ENCODE measurements at places on chromosomes 11 and 22.

DNA sequence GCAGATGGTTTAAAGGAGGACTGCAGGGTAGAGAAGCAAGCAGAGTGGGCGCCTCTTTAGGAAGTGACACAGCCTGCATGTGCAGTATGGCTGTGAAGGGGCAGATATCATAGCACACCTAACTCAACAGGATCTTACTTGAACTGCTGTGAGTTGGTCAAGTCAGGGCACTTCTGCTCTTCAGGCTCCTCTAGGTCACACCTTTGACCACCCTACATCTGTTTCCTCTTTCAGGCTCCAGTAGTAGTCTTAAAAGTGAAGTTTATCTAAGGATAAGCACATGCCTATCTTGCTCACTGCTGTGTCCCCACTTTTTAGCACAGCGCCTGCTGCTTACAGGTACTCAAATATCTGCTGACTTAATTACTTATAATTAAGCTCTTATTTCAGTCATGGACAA, 6.5 kb downstream of the MRPL16 start:
- DNase-seq, result no peak

DNA sequence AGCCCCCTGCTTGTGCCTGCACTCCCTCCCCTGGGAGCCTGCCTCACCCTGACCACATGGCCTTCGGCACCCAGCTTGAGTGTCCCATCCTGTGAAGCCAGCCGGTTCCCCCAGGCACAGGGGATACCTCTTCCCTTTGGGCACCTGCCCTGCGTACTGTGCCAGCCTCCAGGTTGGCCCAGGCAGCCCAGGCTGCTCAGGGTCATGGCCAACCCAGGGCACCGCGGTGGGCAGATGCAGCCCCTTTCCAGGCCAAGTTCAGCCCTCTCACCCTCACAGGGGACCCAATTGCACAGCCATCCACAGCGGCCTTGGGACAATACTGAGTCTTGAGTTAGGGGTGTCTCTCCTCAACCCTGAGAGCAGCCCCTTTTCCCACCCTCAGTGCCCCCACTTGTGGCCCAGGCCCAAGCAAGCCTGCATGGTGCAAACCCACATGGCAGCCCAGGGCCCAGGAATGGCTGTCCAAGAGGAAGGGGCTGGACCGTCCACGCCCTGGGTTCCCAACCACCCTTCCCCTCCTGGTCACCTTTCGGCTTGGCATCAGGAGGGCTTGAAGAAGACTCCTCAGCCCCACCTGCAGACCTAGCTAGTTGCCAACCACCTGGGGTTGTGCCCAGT, 87.7 kb downstream of the CDKN1C start:
- no peak for DNase-seq

DNA sequence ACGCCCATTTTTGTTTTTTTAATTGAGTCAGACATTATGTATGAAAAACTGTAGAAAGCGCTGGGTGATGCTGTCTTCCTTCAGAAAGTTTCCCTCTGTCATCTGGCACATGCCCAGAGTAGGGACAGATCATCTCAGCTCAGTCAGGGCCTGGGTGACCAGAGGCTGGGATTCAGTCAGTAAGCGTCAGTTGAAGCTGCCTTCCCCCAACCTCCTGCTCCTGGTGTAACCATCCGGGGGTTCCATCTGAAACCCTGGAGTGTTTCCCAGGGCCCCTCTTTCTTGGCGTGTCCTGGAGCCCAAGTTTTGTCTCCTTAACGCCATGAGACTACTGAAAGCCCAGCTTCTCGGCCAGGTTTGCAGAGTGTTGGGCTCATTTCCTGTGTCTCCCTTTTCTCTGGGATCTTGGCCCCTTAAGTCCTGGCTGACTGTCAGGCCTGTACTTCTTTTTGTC, 10.7 kb downstream of the PPFIA1 start:
- no peak for DNase-seq

DNA sequence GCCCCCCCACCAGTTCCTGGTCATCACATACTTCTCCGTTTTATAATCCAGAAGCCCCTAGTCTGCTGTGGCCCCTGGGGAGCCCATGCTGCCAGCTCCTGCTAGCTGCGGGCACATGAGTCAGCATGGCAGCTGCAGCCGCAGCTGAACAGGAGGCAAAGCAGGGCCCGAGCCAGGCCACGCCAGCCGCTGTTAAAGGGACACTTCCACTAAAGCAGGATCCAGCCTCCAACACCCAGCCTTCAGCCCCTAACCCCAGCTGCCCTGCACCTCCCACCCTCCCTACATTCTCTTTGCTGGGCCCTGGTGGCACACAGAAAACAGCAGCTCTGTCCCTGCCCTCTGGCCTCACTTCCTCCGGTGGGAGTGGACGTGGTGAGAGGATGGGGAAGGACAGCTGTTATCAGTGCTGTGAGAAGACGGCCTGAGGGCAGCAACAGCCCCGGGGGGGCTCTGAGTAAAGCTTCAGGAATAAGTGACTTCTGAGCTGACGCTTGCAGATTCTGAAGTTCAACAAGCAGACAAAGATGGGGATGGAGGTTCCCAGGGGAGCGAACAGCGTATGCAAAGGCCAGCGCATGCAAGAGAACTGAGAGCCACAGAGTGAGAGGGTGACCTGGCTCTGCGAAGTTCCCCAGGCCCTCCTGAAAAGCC, 688 bp upstream of the LRRC74B start:
- no peak for DNase-seq

DNA sequence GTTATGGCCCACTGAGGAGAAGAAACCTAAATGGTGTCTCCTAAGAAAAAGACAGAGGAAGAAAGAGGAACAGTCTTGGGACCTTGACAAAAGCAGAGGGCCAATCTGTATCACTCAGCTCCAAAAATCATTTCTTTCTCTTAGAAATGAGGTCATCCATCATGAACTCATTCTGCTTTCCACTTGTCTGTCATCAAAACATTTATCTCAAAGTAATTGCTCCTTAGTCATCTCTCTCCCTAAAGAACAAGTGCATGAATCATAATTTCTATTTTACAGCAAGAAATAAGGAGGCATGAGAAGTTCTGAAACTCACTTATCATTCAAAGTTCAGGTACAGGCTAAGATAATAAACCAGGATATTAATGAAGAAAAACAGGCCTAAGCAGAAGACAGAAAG, 375.6 kb downstream of the KCNA4 start:
- no peak for DNase-seq

DNA sequence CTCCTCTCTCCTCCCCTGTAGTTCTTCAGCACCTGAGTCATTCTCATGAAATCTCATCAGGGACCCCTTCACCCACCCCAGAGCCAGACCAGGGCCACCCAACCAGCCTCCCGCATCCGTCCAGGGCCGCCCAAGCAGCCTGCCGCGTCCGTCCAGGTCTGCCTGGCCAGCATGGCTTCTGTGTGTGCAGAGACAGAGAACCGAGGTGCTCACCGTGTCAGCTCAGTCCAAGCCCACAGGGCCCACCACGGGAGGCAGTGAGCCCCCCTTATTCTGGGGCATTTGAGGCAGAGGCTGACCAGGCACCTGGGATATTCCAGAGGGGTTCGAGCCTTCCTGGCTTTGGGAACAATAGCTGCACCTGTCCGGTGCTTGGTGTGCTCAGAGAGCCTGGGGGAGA, 1117.3 kb downstream of the BRD1 start:
- no peak for DNase-seq

GRCh38 chr11:100003985-100004384, 683.1 kb upstream of the ARHGAP42 start:
- DNase-seq, result no peak

DNA sequence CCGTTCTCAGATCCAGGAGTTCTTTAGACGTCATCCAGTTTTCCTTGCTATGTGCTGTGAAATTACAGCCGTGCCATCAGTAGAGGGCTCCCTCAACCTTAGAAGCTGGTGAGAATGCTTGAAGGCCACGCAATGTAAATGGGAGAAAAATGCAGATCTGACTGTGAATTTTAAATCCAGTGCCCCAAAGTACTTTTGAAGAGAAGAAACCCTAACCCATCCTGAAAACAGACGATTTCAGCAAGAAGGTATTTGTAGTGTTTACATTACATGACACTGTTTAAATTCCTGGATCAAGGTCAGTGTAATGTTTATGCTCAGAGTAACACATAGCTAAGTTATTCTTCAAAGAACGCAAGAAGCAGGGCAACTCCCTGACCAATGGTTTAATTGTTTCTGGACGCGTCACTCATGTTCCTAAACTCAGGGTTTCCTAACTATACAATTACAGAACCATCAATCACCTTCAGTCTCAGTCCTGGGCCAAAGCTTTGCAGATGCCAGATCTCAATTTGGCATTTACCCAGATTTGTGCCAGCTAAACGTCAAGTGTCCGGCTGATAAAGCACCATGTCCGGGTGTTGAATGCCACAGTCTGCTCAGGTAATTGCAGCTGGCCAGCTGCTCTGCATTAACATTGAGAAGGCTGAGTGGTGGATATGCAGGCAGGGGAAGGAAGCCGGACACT, 38.2 kb downstream of the ADAMTS8 start:
- DNase-seq, result no peak

DNA sequence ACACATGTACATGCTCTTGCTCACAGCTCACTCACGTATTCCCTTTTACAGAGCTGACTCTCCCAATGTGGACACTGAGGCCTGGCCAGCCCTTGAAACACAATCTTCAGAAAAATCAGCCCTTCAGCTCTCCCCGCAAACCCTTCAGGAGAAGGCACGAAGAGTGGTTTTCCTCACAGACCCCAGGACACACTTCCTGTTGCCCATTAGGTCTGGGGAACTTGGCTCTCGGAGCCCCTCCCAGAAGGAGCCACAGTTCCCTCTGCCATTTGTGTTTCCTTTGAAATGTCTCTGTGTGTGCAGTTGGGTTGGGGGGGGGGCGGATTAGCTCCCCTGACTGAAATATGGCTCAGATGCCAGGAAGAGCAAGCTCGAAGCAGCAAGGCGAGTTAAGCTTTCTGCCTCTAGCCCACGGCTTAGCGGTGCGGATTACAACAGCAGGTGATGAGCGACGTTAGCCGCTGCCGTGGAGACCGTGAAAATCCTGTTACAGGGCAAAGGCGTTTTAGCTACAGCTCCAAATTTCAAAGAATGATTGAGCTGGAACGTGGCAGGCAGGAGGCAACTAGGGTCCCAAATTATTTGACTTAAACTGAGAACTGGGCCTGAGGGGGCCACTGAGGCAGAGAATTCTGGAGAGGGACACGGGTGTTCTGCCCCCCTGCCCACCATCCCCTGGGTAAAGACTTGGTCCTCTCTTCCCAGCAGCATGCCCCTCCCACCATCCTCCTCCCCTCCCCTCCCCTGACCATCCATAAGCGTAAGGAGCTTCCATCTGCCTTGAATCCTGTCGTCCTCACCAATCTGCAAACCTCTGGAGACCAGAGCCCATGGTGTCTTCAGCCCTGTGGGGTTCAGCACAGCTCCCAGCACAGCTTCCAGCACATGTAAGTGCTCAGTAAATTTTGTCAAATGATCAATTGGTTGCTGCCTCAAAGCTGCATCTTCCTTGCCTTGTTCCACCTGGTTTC, 598.6 kb downstream of the BUD13 start:
- no peak for DNase-seq

DNA sequence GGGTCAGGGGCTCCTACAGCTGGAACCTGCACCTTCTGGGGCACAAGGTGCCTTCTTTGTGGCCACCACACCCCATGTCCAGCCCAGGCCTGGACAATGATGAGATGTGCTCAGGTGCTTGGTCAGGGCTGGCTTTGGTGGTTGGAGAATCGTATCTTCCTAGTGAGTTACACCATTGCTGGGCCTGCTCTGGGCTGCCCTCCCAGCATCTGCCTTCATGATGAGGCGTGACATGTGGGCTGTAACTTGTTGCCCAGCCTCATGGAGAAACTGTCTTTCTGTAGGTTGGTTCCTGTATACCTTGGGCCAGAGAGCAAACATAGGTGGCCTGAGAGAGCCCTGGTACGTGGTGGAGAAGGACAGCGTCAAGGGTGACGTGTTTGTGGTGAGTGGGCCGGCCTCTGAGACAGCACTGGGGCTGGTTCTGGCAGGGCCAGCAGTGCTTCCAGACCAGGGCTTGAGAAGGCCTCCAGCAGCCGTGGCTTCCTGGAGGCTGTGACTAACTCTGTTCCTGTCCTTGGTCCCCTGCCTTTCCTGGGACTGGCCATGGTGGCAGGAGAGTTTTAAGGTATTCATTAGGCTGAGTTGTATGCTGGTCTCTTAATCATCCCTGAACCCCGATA, 18.1 kb downstream of the TRMU start:
- no peak for DNase-seq

DNA sequence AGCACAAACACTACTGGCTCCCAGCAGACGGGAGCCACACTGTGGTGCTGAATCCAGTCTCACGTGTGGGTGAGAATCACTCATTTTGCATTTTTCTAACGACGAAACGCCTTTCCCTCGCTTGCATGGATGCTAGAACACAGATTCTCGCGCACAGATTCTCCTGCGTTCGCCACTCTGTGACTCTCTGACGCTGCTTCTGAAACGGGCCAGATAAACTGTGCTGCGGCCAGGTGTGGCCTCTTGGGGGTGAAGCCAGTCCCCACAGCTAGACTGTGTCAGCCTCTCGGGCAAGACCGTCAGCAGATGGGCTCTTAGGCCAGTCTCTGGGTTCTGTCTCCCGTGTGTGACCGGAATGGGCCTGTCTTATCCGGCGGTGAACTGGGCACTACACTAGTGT, 44.6 kb downstream of the TRMU start:
- DNase-seq, result no peak

DNA sequence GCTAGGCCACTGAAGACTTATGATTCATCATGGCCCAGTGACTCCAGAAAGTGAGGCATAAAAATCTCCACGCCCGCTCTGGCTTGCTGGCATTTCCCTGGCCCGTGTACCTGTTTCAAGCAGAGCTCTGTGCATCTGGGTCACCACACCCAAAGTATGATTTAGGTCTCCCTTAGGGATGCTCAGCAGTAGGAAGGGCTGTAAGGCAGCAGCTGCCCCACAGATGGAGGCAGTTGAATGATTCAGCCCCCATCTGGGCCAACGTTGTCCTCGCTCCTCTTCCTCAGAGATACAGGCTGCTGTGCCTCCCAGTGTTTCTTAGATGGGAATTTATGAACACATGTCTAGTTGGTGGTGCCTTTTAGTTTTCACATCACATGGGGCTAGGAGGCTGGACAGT, 21.6 kb downstream of the GPR83 start:
- no peak for DNase-seq

- no peak for DNase-seq
These were observed 22.1 kb downstream of the ZNF195 start for GRCh38 chr11:3356858-3357257.

DNA sequence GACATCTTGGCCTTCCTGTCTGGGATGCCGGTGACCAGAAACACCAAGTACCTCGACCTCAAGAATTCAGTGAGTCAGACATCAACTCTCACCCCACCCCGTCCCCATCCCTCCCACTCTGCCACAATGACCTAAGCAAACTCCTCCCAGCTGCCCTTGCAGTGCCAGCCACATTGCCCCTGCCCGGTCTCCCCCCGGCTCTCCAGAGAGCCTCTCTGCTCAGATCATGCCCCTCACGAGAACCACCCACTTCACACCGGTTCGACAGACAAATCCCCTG, 23.6 kb upstream of the MYRF start:
- no peak for DNase-seq

DNA sequence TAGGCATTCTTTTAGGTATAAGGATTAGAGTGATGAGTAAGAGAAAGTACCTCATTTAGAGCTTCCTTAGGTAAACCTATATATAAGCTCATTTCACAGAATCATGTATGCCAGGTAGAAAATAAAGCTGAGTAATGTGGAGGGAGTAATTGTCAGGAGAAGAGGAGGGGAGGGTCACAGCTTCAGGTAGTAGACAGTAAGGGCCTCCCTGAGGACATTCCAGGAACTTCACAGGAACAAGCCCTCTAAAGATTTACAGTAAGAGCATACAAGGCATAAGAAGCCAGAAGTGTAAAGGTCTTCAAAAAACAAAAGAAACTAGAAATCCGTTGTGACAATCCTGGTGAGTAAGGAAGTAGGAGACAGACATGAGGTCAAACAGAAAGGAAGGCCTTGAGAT, 57.6 kb downstream of the USP47 start:
- no peak for DNase-seq
